ENCODE measurements at places on chromosomes 12 and 14.

GRCh38 chr14:68790644-68791077 lies 2.2 kb downstream of the ZFP36L1 start:
- no peak for DNase-seq

DNA sequence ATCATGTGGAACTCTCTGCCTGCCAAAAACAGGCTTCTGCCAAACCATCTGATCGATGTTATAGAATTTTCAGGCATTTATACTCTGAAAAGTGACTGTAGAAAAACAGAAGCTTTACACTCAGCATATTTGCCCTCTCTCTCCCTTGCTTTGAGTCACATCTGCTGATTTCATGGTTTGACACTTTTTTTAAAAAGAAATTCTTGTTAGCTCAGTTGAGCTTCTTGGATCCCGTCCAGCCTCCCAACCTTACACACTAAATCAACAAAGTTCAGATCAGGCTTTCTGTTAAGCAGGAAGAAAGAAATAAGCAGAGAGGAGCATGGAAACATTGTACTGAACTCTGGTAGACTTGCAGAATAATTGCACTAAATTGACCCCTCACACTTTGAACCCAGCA lies 193.6 kb upstream of the SEL1L start:
- no peak for DNase-seq

- DNase-seq = peak; percentile 50
These were observed 32.6 kb upstream of the CD9 start for GRCh38 chr12:6167327-6168280.

DNA sequence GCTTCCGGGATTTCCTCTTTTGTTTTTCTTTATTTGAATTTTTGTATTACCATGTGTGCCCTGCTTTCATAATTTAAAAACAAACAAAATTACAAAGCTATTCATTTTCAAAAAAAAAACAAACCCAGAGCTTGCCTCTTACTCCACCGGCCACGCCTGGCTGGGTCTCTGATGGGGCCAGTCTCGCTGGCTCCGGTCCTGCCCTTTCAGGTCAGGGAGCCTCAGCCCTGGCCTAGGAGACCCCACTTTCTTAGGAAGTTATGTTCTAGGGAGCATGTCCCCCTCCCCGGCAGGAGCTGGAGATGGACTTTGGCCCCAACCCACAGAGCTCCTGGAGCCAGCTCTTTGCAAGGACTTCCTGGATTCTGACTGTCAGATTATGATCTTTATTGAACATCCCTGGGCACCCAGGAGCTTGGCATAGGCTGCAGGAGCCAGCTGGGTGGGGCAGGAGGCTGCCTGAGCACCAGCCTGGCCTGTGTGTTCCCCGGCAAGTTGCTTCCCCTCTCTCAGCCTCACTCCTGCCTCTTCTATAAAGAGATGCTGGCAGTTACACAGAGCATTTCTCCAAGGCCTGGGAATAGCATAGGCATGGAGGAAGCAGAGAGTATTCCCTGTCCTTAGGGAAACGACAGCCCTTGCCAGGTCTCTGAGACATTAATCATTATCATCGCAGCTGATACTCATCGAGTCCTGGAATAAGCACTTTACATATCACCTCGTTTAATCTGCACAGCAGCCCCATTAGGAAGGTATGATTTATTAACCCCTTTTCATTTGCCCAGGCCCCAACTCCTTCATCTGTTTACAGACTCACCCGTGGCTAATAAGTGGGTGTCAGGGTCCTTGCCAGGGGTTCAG lies 3.5 kb downstream of the DEGS2 start:
- DNase-seq = no peak

DNA sequence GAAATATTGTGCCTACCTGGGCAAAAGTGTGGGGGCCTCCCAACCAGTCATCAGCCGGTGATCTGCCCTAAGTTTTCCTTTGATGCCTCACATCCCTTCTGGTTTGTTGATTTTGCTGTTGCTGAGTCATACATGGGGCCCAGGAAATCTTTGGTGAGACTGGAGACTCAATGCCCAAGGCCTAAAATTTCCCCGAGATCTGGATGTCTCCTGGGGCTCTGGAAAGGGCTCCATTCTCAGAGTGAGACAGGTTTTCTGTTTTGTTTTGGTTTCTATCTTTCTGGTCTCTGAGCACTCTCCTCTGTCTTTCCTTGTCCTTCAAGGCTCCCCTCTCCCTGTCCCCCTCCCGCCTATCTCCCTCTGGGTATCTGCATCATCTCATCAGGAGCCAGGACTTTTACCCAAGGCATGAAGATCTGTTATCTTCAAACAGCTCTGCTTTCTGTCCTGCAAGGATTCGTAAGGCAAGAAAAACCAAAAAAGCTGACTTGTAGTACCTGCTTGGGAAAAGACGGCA lies 152.8 kb upstream of the MAX start:
- no peak for DNase-seq

DNA sequence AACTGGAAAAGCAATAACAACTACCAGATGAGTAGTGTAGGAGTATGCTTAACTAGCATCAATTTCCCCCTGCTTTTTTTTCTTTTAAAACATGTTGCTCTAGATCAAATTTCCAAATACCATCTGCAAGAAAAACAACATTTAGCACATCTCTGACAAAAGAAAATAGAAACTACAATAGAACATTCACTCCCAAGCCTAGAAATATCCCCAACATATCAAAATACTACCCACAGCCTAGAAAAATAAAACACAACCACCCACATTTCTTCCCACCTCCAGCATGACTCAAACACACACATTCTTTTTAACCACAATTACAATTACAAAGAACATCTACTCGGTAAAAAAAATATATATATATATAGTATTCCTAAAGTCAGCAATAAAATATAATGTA lies 120.0 kb downstream of the PPFIA2 start:
- DNase-seq = no peak

DNA sequence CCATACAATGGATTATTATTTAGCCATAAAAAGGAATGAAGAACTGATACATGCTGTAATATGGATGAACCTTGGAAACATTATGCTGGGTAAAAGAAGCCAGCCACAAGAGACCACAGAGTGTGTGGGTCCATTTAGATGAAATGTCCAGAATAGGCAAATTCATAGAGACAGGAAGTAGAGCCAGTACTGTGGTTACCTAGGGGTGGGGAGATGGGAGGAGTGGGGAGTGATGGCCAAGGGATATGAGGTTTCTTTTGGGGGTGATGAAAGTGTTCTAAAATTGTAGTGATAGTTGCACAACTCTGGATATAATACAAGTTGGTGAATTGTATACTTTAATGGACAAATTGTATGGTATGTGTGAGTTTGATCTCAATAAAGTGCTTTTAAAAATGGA lies 18.6 kb downstream of the JDP2 start:
- DNase-seq = no peak

- no peak for DNase-seq
These were observed 498.5 kb downstream of the TMEM117 start for GRCh38 chr12:44334347-44334746.

DNA sequence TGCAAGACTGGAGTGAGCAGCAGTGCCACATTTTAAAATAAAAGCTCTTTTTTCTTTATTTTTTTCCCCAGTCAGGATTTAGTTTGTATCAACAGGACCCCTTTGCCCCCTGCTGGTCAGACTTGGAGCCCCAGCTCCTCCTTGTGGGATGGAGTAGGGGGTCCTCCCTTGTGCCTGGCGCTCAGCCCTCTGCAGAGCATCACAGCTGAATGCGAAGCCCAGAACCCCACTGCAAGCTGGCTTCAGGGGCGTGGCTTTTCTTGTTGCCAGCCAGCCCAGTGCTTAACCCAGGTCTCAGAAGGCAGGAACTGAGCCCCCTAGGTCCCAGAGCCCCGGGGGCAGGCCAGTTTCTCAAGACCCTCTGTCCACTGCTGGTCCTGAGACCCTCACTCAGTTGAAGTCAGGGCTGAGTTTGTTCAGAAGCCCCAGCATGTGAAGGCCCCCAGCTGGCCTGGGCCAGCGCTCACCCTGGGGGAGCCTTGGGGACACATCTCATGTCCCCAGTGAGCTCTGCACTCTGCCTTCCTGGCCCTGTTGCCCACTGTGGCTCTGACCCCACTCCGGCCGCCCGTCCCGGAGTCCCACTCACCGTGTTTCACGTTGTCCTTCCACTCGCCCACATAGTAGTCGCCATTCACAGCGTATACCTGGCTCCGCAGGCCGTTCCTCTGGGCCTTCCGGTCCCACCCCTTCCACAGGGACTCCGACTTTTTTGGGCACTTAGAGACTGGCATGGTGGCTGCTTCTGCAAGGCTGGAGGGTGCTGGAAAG lies 519 bp downstream of the MORN3 start:
- peak; percentile 32 for DNase-seq

DNA sequence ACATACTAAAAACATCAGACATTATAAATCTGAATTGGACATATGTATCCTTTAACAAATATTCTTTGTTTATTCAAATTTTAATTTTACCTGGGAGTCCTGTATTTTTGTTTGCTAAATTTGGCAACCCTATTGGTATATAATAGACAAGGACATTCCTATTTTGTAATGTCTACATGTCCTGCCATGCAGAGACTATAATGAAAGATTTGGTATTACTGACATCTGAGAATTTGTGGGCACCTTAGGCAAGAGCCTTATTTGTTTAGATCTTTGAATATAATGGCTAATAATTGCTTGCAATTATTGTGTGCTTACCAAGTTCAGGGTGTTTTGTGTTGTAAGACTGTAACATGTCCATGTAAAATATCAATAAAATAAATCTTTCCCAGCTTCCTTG lies 334.4 kb downstream of the KCNH5 start:
- no peak for DNase-seq

GRCh38 chr12:39341179-39341578 lies 101.7 kb downstream of the KIF21A start:
- DNase-seq = no peak

- DNase-seq = no peak
These were observed 104.9 kb upstream of the FKBP4 start for GRCh38 chr12:2689879-2690278.

DNA sequence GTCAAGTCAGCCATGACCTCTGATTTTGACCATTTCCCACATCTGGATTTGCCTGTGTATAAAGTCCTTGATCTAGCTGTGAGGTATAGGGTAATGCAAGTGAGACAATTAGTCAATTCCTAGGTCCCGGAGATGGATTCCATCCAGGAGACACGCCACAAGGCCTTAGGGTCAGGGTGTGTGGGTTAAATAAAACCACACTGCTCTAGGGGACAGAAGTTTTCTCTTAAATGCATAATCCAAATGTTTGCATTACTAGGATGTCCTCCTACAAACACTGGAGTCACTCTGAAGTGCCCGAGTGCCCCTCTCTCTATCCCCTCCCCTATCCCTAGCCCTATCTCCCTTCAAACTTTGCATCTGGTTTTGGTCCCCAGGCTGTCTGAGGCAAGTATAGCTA lies 26.8 kb downstream of the LRIG3 start:
- DNase-seq = no peak

DNA sequence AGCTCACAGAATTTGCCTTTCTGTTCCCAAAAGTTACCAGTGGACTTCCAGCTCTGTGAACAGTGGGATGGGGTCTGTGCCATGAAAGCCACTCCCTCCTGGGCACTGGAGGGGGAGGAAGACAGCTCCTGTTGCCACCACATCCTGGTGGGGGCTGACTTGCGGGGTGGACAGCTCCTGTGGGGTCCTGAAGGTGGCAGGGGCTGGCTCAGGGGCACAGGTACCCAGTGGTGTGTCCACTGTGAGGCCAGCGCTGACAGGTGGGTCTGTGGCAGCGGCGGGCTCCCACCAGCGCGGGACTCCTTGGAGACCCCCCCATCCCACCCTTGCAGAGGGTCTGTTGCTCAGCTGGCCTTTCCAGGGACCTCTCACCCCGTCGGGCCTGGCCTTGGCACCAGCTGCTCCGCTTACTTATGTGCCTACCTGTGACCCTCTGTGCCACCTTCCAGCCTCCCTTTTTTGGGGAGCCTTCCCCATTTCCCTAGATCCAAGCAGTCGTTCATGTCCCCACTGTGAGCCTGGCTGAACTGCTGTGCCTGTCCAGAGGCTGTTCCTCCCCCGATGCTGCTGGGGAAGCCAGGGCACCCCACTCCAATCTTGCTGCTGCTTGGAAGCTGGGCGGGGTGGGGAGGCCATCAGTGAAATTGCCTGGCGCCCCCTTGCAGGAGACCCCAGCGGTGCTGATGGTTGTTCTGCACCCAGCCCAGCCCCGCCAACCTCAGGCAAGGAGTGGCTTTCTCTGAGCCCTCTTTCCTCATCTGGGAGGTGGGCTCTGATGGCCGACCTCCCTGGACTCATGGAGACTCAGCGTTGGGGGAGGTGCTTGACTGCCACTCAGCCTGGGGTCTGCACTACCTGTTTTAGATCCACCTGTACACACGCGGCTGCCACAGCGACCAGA lies 2.2 kb downstream of the TEDC1 start:
- DNase-seq = no peak

GRCh38 chr14:71638523-71639196 lies 293.6 kb upstream of the RGS6 start:
- no peak for DNase-seq

- DNase-seq = no peak
These were observed 76.4 kb upstream of the FAR2 start for GRCh38 chr12:29072631-29073030.

- no peak for DNase-seq
These were observed 2.7 kb downstream of the PCNX1 start for GRCh38 chr14:70909733-70910614.

- no peak for DNase-seq
These were observed 300.5 kb downstream of the PRKD1 start for GRCh38 chr14:29627137-29627536.

DNA sequence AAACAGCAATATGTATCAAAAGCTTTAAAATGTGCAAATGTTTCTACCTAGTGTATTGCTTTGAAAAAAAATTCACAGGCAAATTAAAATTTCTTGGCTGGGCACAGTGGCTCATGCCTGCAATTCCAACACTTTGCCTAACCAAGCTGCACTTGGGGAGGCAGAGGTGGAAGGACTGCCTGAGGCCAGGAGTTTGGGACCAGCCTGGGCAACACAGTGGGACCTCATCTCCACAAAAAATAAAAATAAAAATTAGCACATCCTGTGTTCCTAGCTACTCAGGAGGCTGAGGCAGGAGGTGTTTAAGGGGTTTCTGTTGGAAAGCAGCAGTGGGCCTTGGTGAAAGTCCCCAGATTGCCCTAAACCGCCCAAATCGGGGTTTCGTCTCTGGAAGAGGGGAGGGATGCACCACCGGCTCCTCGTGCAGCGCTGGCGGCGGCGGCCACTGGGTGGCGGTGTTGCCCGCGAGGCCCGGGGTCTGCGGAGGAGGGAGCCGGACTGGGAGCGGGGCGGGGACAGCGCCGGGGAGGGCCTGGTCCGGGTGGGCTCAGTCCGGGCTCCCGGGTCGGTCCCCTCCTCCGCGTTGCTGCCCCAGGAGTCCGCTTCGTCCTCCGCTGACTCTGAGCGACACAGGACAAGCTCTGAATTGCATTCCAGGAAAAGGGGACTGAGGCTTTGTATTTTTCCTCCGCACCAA lies 265.6 kb downstream of the AACS start:
- peak; percentile 43 for DNase-seq

- DNase-seq = no peak
These were observed 83.2 kb downstream of the SLC38A6 start for GRCh38 chr14:61064210-61064609.

- DNase-seq = no peak
These were observed 94.7 kb downstream of the ERGIC2 start for GRCh38 chr12:29286081-29286790.

DNA sequence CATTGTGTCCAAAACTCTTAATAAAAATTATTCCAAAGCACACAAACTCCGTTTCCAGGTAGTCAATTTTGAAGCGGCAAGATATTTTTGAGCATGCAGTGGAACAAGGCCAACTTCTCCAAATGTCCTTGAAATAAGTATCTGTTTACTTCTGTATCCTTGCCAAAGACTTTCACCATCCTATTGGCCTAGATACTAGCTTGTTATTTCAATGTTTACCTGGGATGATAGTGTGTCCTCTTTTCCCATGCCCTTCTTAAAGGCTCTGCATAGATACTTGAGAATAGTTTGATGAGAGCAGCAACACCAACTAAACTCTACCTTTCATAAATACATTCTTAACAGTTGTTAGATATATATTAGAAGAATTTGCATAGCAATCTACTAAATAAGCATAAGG lies 160.9 kb downstream of the KCNC2 start:
- no peak for DNase-seq
